CD4-positive, alpha-beta T cell treated with Interferon gamma for 1 hour (primary cell): ENCODE measurements at places on chromosomes 6 and 20.
A peak's percentile ranks its signal among the peaks of the same experiment; 100 is the strongest.

DNA sequence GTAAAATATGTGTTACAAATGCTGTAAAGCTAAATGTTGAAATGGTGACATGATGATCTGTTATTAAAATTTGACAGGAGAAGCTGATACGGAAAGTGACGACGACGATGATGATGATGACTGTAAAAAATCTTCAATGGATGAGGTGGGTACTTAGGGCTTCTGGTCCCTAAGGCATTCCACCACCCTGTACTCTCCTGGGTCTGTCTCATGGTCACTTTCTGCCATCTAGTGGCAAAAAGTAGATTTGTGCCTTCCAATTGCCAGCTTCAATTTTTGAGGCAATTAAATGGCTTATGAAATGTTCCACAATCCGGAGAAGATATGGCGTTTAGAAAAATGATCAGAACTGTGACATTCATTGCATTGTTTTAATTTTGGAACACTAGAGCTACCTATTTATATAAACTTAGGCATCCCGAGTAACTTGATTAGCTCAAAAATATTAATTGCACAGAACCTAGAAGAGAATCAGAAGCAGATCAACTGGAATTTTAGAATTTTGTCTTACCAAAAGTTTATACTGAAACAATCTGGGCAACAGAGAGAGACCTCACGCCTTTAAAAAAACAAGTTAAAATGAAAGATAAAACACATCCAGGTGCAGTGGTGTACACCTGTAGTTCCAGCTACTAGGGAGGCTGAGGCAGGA lies 346.5 kb upstream of the PLCB4 start:
- DNase-seq = peak; percentile 17

GRCh38 chr6:30686908-30687658 lies 638 bp upstream of the PPP1R18 start:
- peak; percentile 87 for DNase-seq

DNA sequence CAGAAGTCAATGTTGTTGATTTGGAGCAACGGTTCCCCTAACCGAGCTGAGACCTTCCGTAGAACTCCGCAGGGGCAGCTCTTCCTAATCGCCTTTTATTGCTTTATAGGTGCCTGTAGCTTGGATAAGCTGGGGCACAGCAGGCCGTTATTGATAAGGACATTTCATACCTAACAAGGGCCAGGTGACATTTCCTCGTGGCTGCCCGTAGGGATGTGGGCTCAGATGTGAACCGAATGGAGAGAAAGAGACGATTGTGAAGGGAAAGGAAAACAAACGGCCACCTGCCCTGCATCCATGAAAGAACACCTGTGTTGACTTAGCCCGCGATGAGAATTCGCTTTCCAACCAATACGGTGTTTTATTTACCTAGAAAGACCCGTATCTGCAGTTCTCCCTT lies 53.3 kb upstream of the DACT2 start:
- DNase-seq = no peak

DNA sequence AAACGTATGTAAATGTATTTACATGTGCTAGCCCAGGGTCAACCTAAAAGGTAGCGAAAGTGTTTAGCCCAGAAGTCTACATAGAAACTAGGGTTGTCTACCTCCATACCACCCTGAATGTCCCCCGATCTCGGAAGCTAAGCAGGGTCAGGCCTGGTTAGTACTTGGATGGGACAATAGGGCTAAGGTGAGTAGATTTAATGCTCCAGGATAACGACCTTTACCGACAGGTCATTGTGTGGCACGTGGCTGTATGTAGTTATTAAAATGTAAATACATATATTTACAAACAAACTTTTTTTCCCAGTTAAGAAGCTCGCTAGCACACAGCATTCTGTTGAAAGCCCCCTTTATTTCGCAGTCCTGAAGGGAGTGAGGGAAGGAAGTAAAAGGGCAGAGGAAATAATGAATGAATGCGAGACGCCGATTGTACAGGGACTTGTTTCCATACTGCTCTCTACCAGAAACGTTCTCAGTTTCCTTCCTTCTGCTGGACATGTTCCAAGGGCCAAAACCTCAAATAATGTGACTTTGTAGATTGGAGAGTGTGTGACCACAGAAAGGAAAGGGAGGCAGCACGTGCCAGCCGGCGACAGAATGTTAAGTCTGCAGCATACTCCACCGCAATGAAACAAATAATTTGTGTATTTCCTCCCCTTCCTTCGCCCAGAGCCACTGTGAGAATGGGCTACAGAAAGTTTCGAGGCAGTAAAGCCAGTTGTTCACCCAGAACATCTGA lies 612 bp downstream of the ADAT2 start:
- peak; percentile 46 for DNase-seq

GRCh38 chr6:150046943-150047342 lies 21.6 kb upstream of the RAET1L start:
- no peak for DNase-seq

DNA sequence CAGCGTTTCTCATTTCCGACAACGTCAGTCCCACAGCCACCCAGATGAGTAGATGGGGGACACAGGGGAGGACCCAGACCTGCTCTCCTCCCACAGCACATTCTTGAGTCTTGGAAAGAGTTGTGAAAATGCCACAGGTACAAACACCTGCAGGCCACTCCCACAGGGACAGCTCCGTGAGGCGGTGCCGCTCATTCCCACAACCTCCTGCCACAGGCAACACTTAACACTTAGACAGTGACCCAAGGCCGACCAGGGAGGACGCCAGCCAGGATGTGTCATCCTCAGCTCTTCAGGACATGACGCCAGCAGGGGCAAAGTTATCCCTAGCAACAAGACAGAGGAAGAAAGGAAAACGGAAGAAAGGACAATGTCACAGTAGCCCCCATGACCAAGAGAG lies 22.9 kb upstream of the HLA-B start:
- DNase-seq = no peak

- DNase-seq = no peak
Measured at GRCh38 chr6:79453558-79454042, 83.6 kb downstream of the LCA5 start.

DNA sequence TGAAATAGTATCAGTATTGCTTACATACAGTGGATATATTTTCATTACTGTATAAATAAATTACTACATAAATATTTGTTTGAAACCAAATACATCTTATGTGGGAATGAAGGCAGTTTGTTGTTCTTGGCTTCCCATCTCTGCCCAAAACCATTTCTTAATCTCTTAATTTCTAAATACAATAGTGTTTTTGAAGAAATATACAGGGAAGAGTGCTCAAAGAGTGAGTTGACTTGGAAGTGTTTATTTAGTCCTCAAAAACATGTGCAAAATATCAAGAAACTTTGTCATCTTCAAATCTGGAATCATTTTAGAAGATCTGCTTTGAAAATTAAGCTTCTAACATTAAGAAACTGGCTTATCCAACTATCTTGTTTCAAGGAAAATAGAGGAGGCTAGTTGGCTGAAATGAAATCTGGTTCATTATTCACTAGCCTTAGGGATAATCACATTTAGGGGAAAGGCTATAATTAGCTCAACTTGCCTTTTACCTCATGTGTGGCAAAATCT lies 259.8 kb upstream of the FLRT3 start:
- DNase-seq = no peak

GRCh38 chr6:161186173-161186769 lies 87.6 kb downstream of the AGPAT4 start:
- DNase-seq = no peak

DNA sequence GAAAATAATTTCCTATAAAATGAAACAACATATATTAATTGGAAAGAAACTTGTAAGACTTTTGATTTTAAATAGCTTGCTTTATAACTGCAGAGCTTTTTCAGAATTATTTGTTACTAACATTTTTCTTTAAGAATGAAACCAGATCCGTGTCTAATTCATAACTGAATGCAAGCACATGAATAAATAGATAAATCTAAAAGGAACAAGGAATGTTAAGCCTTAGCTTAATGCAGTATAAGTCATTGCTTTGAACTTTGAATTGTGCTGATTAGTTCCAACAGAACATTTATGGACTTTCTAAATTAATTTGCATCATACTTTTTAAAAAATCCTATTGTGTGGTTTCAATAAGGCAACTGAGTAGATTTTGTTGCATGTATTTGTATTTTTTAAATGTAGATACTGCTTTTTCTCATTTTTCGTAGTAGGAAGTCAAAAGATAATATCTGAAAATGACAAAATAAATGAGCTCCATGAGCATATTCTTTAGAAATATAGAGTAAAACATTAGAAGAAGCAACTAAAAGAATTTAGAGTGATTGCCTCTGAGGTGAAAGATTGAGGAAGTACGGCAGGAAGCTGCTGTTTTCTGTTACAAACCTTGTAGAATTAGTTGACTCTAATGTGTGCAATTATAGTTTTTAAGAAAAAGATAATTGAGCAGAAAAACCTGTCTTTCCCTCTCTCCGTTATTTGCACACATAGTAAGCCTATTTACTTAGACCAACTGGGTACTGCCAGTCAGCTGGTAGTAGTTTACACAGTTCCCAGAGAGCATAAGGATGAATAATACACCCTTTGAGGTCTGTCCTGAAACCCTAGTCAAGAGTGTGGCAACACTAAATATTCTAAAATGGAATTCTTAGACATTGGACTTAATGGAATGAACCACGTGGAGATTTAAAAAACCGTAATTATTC lies 32.6 kb upstream of the SLC35D3 start:
- no peak for DNase-seq

DNA sequence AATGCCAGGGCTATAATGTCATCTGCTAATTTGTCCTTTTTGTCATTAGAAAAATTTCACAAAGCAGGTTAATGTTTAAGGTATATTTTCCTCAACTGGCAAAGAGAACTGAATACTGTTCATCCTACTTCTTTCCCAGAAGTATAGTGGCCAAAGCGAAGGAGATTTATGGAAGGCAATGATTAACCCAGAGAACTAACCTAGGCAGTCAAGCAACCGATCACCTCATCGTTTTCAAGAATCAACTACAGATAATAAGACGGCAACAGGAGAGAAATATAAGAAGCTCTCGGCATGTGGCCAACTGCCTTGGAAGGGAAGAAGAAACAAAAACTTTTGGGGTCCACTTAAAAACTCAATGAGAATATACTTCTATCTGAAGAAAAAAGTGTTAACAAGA lies 38.2 kb downstream of the REV3L start:
- DNase-seq = no peak

GRCh38 chr20:52965819-52966218 lies 6.3 kb upstream of the TSHZ2 start:
- no peak for DNase-seq

GRCh38 chr20:46056970-46057855 lies 28.2 kb downstream of the SLC12A5 start:
- DNase-seq = no peak

- no peak for DNase-seq
Measured at GRCh38 chr6:1562171-1562955, 47.4 kb upstream of the FOXC1 start.

- DNase-seq = no peak
Measured at GRCh38 chr20:35730583-35731468, 11.2 kb downstream of the RBM39 start.

DNA sequence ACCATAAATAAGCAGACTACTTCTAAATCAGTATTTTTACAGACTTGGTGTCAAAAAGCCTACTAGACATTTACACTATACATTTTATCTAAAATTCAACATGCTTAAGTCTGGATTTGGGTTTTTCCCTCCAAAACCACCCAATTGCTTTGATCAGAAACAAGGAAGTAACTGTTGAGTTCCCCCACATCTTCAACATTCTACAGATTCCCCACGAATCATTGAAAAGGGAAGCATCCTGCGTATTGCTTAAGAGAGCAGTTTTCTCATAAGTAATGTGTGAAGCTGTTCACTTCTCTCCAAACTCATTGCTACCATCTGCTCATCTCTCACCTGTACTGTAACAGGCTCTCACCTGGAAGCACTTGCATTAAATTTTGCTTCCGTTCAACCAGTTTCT lies 36.4 kb upstream of the RNF144B start:
- no peak for DNase-seq

GRCh38 chr20:18754030-18754652 lies 59.4 kb upstream of the SCP2D1 start:
- DNase-seq = no peak

DNA sequence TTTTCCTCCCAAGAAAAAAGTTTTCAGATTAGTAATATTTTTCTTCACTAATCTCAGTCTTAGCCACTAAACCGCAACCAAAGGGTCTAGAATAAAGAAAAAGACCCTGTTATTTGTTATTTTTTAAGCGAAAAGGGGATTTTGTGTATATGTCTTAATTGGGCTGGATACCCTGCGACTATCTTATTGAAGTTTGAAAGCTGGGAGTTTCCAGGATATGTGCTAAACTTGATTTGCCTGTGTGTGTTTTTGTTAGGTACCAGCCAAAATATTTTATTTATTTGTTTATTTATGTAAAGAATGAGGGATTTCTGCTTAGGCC lies 52.4 kb downstream of the TNFAIP3 start:
- no peak for DNase-seq

- no peak for DNase-seq
Measured at GRCh38 chr6:145096846-145097245, 638.5 kb downstream of the EPM2A start.

GRCh38 chr6:40520678-40521077 lies 66.5 kb downstream of the LRFN2 start:
- no peak for DNase-seq

- no peak for DNase-seq
Measured at GRCh38 chr6:23266536-23266935, 697.2 kb downstream of the HDGFL1 start.

GRCh38 chr20:25859649-25860530 lies 163.2 kb upstream of the ZNF337 start:
- peak; percentile 76 for DNase-seq

DNA sequence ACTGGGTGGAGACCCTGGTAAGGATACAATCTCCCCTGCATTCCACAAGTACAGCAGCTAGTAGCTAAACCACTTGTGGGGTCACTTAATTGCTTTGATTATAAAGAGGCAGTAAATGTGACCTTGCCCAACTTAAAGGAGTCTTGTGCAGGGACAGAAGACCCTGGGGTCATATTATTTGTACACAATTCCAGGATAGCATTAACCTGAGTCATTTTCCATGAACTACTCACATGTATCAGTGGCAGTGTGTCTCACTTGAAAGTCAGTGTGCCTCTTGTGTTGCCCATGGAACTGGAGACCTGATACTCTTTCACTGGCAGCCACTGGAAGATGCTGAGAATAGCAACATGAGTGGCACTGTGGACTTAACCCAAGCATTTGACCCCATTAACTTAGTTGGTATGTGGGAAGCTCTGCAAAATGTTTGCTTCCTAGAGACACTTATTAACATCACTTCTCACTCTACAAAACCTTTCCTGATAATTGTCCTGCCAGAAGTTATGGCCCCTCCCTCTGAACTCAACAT lies 28.9 kb downstream of the CLIC5 start:
- DNase-seq = no peak

DNA sequence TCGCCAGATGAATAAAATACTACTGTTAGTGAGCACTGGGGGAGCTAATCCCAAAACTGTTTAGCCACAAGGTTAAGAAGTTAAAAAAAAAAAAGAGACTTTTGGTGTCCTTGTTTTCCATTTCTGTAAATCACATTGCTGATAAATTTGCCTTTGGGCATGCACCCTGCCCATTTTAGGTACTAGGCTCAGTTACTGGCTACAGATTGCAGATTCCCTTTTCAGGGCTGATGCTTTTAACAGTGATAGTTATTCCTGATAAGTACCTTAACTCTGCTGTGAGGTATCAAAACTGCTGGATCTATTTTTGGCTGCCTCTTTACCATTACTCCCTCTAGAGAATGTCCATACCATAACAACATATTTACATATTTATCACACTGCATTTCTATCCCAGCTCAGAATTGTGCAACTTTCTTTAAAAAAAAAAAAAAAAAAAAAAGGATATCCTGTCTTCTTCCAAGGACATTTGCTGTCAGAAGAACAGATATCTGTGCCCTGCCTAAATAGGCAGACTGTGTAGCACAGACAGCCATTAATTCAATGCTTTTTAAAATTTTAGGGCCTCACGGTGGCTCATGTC lies 94.5 kb downstream of the SSR1 start:
- DNase-seq = no peak
